NCI-H1417 treated with DMSO at 0.1 percent for 48 hours (cell line): ENCODE measurements at places on chromosomes 4 and X.

DNA sequence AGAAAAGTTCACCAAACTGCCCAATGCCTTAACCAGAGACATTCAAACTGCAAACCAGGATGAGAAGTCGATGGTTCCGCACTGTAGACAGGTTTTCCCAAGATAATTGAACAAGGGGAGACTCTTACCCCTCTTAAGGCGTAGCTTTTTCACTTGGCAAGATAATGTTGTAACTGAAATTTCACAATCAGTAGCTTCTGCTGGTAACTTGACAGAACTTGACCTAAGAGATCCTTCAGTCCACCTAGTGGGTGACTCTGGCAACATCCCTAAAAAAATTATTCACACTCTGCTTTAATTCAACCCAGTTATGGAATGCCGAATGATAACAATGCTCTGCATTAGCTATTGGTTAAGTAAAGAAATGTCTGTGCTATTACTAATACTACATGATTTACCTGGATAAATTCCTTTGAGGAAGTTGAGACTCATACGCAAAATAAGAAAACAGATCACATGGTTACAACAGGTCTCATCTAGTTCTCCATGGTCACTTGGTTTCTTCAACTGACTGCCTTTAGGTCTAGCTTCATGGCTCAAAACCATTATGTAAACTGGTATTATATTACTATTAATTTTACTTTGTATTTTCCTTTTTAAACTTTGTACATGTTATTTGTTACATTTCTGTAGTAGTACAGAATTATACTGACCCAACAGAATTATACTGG, 9.1 kb downstream of the ELF2 start:
- DNase-seq, result no peak

DNA sequence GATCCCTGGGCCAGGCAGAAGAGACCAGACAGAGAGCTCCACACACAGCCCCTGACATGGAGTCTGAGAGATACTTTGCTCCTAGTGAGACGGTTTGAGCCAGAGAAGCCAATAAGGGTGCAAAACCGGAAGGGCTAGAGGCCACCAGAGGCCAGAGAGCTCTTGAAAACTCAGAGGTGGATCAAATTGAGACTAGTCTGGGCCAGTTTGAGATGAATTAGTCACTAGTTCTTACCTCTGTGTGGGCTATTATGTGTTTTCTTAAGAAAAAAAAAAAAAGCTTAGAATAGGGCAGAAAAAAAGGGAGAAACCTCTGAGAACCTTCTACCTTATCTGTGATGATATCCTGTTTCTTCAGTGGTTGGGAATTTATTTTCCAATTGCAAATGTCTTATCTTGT, 110.4 kb upstream of the EDNRA start:
- no peak for DNase-seq

- no peak for DNase-seq
Observed at GRCh38 chr4:4271912-4272311, 18.0 kb downstream of the LYAR start.

GRCh38 chr4:56627985-56628384, 53.1 kb downstream of the HOPX start:
- DNase-seq, result no peak

GRCh38 chr4:139112650-139113049, 64.4 kb downstream of the ELF2 start:
- no peak for DNase-seq

- DNase-seq, result no peak
Observed at GRCh38 chr4:142158980-142159379, 522.6 kb downstream of the IL15 start.

GRCh38 chrX:115504167-115504566, 56.8 kb upstream of the PLS3 start:
- DNase-seq, result no peak

DNA sequence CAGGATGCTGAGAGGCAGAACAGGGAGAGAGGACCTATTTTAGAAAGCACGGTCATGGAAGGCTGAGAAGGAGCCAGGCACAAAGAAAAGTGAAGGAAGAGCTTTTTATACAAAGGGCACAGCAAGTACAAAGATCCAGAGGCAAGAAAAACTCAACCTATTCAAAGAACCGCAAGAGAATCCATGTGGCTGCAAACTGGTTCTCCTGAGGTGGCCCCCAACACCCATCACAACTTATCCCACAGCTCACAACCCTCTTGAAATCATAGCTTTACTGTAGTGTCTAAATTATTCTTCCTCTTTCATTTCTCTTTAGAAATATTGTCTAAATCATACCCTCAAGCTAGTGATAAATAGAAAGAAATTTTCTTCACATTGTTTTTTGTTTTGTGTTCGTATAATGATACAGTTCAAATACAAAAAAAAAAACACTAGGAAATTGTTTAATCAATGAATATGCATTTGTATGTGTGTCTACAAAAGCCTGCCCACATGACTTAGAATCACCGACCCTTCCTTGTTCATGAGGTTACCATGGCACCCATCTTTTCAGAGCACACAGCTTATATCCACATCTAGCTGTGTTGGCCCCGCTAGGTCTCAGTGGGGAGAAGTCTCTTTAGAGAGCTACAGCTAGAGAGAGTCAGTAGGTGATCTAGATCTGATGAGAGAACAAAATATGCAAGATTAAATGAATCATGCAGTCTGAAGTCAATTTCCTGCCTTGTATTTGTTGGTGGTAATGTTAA, 126.9 kb upstream of the DCLK2 start:
- DNase-seq, result no peak

DNA sequence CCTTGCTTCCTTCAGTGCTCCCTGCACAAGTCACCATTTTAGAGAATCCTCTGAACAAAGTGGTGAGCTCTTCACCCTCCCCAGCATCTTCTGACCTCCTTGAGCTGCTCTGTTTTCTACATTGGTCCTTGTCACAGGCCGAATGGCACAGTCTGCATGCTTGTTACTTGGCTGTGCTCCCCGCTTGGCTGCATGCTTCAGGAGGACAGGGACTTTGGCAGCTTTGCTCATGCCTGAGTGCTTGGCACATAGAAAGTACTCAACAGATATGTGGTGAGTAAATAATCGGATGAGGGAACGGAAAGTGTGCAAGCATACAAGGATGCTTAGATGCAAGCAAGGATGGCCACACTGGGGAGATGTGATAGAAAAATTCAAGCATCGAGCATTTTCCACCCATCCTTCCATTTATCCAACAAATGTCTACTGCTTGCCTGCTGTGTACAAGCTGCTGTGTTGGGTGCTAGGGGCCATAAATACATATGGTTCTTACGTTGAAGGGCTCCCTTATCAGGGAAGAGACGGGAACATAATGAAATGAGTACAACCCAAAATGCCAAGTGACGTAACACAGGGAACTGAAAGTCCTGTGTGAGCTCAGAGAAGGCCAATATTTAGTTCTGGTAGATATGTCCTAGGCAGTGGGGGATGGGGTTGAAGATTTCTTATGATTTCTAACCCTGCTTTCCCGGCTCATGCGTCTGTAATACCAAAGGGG, 31.2 kb downstream of the SLC2A9 start:
- DNase-seq, result no peak

DNA sequence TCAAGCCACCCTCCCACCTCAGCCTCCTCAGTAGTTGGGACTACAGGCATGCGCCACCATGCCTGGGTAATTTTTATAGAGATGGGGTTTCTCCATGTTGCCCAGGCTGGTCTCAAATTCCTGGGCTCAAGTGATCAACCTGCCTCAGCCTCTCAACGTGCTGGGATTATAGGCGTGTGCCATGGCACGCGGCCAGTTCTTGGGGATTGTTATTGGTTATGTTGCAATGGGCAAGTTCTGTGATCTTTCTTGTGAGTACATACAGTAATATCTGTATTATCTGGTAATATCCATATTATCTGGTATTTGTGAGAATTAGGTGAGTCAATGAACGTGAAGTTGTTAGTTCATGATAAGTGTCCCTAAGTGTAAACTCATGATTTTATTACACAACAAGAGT, 90.3 kb upstream of the TBL1X start:
- DNase-seq, result no peak

DNA sequence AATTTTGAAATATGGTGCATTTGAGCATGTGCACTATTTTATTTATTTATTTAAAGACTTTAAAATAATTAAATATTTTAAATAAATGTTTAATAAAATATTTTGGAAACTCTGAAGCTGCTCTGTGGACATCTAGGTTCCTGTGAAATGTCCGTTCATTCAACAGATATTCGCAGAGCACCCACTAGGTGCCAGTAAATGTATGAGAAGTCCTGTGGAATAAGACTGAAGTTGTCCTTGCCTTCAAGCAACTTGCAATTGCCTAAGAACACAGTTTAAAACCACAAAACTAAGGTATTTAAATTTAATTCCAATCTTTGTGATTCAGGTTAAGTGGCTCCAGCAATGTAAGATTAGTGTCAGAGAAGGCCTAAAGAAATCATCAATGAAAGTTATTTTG, 306.7 kb downstream of the GBA3 start:
- no peak for DNase-seq

- no peak for DNase-seq
Observed at GRCh38 chrX:39627257-39627656, 470.5 kb downstream of the BCOR start.

DNA sequence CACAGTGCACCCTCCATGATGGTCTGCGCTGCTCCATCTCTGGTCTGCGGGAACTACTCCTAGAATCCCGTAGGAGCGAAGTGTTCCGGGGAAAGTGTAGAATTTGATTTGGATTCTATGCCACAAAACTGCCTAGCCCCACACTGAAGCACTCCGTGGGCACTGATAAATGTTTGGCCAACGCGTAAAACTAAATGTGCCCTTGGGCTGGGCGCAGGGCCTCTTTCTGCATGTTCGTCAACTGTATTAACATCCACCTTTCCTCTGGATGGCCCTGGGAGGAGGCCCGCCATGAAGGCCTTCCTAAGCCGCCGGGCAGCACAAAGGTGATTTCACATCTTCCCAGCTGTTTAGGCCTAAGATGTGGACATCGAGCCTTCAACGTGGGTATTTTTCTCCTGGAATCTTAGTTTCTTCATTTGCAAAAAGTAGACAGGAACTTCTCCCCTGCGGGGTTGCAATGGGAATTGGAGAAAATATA, 2.6 kb downstream of the MSX1 start:
- no peak for DNase-seq

- DNase-seq, result no peak
Observed at GRCh38 chr4:142686081-142686480, 160.0 kb downstream of the INPP4B start.

- DNase-seq, result no peak
Observed at GRCh38 chrX:15745179-15745578, 7.1 kb downstream of the CA5B start.

DNA sequence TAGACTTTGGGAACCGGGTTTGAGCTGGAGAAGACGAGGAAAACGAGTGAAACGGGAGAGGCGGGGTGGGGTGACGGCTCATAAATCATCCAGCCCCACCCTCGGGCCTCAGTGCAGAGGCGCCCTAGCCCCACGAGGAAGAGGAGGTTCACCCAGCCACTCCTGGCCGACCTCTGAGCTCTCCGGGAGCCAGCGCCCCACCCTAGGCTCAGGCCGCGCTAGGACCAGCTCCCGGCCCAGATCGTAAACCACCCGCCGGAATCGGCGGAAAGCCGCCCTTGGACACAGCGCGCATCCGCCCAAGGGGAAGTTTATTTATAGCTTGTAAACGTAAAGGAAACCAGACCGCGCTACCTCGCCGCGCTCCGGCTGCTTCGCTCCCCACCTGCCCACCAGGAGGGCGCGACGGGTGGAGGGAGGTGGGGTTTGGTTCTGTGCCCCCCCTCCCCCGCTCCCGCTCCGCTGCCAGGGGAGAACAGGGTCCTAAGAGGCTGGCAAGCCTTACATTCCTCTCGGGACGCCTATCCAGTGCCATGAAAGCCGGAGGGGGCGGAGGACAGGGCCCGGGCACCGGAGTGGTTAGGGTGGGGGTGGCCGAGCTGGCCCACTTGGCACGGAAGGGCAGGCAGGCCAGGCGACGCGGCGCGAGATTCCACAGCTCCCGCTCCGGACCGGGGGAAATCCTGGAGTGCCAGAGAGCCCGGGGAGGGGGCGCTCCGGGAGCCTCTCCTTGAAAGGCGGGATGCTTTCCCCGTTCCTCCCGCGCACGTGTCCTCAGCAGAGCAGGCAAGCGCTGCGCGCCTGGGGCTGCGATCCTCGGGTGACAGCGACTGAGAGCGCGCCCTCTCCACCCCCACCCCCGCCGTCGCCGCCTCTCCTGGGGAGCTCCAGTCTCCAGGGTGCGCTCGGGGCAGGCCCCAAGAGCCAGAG, 84.2 kb downstream of the BCOR start:
- peak; percentile 53 for DNase-seq
